Kidney tubule cell (primary cell): ENCODE measurements at places on chromosomes 4 and X.

- DNase-seq, result no peak
These were observed 64.9 kb downstream of the DOCK11 start for GRCh38 chrX:118560489-118560888.

DNA sequence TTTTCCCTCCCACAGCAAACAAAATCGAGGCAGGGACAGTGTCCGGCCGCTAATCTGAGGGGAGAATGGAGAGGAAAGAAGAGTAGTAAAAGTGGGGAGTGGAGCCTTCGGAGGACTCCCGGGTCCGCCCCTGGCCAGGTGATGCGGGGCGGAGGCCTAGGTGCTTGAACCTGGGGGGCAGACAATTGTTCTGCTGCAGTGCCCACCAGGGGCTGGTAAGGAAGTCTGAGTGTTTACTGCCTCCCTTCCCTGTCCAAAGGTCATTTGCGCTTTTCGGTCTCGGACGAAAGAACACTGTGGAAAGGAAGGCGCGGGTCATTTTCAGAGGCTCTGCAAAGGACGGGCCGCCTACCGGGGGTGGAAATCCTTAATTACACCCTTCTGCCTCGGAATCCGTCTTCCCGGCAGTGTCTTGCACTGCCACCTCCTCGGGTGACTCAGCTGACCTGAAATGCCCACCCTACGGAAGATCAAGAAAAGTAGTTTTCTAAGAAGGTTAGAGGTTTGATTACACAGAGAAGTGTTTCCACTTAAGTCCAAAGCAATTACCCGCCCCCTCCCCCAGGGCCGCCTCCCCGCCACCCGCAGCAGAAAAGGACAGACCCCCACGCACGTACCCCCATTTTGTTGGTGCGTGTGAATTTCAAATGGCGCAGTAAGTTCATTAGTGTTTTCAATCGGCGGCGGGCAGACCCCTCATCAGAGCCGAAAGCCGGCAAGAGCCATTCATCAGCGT, 99.9 kb upstream of the TENM3 start:
- peak; percentile 29 for DNase-seq

DNA sequence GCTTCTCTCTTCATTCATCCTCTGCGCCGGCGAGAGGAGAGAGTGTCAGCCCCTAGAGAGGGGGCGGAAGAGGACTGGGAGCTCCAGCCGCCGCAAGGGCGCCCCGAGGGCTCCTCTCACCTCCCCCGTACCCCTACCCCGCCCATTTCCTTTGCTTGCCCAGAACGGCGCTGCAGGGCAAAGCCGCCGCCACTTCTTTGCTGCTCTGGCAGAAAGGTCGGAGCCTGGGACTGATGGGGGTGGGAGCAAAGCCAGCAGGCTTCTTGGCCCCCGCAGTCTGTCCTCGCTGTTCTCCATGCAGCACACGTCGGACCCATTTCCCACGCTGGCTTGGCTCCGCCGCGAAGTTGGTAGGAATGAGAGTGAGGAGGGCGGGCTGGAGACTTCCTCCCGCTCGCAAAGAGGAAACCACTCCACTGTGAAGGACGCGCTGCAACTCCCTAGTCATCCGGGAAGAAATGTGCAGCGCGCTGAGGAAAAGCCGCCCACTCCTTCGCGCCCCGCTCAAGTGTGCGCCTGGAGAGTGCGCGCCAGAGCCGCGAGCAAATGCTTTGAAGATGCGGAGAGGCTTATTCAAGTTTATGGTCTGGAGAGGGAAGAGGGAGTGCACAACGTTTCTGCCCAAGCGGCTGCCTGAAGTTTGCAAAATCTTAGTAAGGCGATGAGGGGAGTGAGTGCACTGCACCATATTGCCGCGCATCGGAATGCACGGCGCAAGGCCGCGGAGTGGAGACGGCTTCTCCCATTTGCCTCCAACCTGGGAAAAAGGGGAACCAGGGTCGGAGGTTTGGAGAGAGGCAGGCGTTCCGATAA, 2.8 kb upstream of the PCDH7 start:
- peak; percentile 54 for DNase-seq

DNA sequence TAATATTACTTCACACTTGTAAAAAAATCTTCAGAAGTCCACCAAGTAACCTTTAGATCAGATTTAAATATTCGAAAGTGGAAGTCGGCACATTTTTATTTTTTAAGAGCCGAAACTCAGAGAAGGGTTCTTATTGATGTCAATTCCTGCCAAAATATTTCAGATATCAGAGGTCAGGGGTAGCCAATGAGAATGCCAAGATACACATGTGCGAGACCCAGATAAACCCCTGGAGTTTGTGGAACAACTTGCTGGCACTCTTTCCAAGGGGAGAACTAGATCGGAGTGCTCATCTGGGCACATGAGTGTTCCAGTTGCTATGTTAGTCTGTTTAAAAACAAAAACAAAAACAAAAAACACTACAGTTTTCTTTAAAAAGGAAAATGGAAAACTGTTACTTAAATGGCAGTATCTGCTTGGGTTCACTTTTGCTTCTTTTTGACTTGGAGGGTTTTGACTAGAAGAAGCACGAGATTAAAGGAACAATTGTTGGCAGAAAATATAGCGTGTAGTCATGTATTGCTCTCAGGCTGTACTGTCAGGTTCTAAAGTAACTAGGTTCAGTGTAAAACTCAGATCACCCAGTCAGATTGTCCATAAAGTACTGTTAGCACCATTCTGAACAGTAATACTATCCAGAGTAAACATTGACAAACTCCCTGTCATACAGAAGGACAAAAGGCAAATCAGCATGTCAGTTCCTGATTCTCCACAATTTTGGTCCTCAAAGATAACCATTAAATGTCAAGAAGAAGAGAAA, 188.0 kb upstream of the PACRGL start:
- DNase-seq, result no peak

- DNase-seq, result no peak
These were observed 139.4 kb downstream of the ZAR1 start for GRCh38 chr4:48629458-48629857.

- DNase-seq, result no peak
These were observed 64.5 kb downstream of the ARL9 start for GRCh38 chr4:56570041-56570440.

GRCh38 chr4:130591091-130591490, 1495.1 kb downstream of the C4orf33 start:
- DNase-seq, result no peak

DNA sequence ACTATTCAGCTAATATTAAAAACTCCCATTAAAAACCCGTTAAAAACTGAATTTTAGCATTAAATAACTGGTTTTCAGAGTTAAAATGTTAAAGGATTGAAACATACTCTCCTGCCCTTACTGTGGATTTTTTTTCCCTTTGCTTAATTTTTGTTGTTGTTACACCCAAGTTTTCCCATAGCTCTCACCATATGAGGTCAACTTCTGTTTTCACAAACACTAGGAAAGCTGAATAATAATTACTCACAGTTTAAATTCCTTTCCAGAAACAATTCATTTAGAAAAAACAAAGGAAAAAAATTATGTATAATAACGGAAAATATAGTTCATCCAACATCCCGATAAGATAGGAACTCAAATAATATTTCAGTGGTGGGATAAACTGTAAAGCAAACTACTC, 129.0 kb downstream of the PPP3CA start:
- DNase-seq, result no peak

DNA sequence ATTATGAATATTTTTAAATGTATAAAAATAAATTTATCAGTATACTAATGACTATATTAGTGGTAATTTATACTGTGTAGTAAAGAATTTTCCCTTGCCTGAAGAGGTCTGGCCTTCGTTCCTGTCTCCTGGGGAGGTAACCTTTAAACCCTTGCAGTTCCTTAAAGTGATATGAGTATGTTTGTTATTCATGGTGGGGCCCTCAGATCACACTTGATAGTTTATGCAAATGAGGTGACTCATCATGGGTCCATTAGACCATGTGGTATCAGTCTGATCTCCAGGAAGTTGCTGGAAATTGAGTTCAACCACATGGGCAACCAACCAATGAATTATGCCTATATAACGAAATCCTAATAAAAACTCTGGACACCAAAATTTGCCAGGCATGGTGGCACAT, 904.1 kb downstream of the RPA4 start:
- peak; percentile 59 for DNase-seq

GRCh38 chr4:152109531-152110509, 349.0 kb upstream of the GATB start:
- DNase-seq, result no peak

DNA sequence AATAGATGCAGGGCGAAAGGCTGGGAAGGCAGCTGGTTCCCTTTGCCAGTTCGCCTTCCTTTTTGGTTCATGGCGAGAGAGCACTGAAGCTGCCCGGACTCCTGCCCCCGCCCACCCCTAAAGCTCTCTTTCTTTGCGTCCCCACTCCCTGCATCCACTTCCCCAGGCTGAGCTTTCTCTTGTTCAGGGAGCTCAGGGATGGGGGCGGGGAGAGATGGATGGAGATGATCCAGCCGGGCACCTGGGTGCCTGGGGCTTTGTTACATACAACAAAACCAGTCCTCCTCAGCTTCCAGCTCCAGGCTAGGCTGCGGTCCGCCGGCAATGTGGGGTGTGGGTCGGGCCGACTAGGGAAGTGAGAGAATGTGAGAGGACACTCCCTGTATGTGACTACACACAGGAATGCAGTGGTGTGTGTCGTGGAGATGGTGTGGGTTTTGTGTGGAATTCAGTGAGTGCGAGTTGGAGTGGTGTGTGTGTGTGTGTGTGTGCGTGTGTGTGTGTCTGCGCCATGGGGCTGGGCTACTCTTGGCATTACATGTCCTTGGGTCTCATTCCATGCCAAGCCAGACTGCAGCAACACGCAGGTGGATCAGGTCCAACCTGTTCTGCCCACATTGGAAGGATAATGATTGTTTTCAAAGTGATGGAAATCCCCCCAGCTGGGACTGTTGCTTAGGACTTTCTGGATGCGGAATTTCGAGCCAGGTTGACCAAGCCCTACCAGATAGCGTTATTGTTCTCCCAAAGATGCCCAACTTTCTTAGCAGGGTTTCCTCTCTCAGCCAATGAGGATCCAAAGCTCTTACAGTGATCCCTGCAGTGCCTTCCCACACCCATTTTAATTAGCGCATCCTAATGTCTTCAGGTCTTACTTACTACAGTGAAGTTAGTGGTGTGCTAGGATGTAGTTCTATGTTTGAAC, 149.4 kb upstream of the CHRDL1 start:
- no peak for DNase-seq

GRCh38 chr4:184400891-184401290, 73.5 kb downstream of the IRF2 start:
- DNase-seq, result no peak

GRCh38 chr4:70712150-70712549, 9.6 kb upstream of the RUFY3 start:
- DNase-seq, result no peak

- peak; percentile 58 for DNase-seq
These were observed 130.3 kb downstream of the DIPK2B start for GRCh38 chrX:45070116-45071007.

- no peak for DNase-seq
These were observed 55.1 kb downstream of the PPP3CA start for GRCh38 chr4:101292214-101292613.

- no peak for DNase-seq
These were observed 270.2 kb downstream of the PAPSS1 start for GRCh38 chr4:107449611-107450369.

GRCh38 chr4:42904986-42905385, 12.5 kb downstream of the GRXCR1 start:
- DNase-seq, result no peak

DNA sequence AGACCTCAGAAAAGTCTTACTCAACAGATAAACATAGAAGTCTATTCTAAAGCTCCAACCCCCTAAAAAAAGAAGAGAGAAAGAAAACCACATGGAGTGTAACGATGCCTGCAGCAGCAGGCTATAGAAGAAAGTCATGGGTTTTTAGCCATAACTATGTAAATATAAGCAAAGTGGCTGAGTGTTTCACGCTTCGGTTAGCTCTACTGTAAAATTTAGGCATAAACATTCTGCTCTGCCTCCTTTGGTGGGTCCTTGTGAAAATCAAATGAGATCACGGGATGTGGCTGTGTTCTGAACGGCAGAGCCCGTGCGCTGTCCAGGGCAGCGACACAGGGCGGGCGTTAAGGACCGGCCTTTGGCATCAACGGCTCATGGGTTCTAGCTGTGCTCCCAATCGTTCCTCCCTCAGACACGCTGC, 78.4 kb downstream of the IRF2 start:
- DNase-seq, result no peak

GRCh38 chr4:111957116-111957515, 188.1 kb upstream of the FAM241A start:
- DNase-seq, result no peak

GRCh38 chr4:98476891-98477290, 181.5 kb downstream of the TSPAN5 start:
- DNase-seq, result no peak

GRCh38 chrX:46308110-46308509, 237.1 kb downstream of the ZNF674 start:
- no peak for DNase-seq

DNA sequence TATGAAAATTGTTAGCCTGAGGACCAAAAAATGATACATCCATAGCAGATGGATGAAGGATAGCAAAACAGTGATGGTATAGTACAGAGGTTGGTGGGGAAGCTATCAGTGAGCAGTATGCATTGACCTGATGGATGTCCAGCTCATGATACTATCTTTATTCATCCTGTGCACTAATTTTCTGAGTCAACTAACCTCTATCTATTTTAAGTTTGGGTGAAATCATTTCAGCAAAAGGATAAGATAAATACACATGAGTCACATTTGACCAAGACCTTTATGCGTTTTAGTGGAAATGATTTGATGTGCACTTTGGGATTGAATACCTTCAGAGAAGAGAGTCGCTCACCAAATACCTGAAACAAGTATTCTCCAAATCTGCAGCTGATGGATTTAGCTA, 351.0 kb upstream of the NR3C2 start:
- DNase-seq, result no peak

DNA sequence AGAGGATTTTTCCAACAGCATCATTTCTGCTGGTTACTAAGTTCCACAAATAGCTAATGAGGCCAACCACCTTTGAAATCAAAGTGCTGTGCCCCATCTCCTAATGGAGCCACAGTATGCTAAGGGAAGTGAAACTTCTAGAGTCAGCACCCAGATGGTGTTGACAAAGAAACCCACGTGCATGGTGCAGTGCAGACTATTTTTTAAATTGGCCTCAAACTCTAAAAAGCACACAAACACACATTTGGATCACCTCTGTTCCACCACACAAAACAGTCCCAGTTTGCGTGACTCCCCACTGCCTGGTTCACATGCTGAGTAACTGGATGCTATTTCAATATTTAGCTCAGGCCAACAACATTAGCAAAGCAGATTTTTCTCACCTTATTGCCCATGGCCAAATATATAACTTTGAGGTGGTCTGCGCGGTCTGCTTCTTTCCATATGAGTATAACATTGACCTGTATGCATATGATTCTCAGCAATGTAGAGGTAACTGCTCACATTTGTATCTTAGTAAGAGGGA, 69.9 kb downstream of the AMELX start:
- no peak for DNase-seq

DNA sequence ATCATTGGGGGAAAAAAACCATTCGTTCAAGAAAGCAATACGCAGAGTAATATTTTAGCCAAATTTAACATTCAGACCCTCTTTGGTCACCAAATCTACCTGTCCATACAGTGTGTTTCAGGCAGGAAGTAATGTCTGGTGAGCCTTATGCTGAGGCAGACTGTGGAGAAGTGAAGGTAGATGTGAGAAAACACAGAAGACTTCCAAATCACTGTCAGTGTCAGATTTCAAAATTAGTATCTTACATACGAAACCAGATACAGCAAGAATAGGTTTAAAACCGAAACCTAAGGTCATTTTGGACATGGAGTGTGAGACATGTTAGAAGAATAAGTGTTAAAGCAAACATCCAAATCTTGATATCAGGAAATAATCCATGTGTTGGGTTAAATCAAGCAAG, 664.5 kb upstream of the HTR2C start:
- DNase-seq, result no peak

- DNase-seq, result no peak
These were observed 131.3 kb downstream of the GUCY2F start for GRCh38 chrX:109350551-109350950.
